Ascending aorta (tissue), 2 donors: ENCODE measurements at places on chromosomes 3 and 15.

DNA sequence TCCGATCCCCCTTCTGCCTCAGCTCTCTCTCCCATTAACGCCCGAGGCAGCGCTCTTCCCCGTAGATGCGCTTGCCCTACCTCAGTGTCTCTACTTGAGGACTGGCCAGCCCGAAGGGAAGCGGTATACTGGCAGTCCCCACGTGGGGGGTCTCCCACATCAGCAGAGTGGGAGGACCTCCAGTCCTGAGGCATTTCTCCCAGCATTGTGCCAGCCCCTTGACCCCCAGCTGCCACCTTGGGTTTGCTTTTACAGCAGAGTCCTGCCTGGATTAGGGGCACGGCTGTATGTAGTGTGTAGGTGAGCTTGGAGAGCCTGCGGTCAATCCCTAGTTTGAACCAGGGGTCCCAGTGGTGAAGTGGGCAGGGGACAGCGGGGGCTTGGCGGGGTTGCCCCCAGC lies 767 bp downstream of the SEMA3F start:
- DNase-seq, result no peak

DNA sequence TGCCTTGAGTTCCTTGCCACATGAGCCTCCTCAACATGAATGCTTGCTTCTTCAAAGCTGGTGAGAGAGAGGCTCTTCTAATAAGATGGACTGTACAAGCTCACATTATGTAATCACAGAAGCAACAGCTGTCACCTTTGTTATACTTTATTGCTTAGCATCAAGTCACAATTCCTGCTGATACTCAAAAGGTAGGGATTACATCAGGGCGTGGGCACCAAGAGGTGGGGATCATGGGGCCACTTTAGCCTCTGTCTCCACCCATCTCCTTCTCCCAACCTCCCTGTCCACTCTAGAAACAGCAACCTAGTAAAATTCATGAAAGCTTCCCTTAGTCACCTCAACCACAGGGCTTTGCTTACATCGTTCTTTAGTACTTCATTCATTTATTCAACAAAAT lies 95.9 kb downstream of the FAM43A start:
- DNase-seq, result no peak

DNA sequence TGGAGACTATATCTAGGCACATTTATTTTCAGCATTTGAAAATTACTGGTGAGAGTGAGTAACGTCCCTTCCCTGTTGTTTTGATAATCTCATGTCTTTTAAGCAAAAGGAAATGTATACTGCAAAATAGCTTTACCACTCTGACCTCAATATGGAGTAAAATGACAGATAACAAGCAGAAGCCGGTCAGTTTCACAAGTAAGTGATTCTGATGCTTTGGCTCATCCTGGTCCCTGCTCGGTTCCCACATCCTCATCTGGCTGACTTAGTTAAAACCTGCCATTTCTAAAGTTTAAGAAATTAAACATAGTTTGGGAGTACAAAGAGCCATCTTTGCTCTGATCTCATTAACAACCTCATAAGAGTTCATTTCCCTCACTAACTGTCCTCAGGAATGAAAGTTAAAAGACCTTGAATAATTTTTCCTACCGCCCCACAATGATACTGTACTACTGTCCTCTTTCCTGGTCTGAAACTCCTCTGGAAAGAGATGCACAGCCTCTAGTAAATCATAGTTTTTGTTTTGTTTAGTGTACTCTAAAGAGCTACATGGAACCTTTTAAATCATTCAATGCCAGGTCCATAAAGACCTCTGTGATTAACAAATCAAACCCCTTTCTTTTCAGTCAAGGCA lies 72.3 kb upstream of the ICE2 start:
- no peak for DNase-seq

- DNase-seq, result no peak
Observed at GRCh38 chr3:190734490-190734889, 128.0 kb downstream of the GMNC start.

DNA sequence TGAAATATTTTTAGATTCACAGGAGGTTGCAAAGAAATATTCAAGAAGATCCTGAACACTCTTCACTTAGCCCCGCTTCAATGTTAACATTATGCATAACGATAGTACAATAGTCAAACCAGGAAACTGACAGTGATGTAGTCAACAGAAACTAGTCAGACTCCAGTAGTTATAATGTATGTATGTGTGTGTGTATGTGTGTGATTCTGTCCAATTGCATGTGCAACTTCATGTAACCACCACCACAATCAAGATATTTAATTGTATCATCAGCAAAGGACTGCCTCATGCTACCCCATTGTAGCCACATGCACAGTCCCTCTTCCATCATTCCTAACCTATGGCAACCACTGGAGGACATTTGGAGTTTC lies 77.9 kb downstream of the APBA2 start:
- DNase-seq, result no peak

- DNase-seq, result no peak
Observed at GRCh38 chr15:61584410-61584809, 355.3 kb upstream of the RORA start.

- no peak for DNase-seq
Observed at GRCh38 chr15:36344887-36345286, 234.5 kb upstream of the CDIN1 start.

- DNase-seq, result peak; percentile 91
Observed at GRCh38 chr3:111859061-111859973, at the start of gene PHLDB2. TSS of gene PHLDB2 (plus strand) at chr3:111859265. CDS start at chr3:111884078, 24,813 bp downstream.

DNA sequence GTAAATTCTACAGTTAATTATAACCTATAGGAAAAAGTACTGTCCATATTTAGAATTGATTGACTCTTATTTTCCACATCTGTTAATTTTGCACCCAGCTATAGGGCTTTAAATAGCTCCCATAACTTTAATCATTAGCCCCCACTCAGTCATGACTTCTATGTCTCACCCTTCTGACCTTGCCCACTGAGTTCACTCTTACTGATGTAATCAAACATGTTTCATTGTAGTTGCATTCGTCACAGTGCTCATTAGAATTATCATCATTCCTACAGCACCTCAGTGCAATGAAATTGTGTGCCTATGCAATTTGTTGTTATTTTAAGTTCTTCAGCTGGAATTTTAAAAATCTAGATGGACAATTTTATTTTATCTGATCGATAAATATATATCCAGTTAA lies 151.4 kb downstream of the TIGIT start:
- DNase-seq, result no peak

GRCh38 chr15:59991834-59992233 lies 12.3 kb upstream of the FOXB1 start:
- no peak for DNase-seq

- no peak for DNase-seq
Observed at GRCh38 chr15:59200560-59200959, 6.1 kb upstream of the LDHAL6B start.

- no peak for DNase-seq
Observed at GRCh38 chr3:19652336-19652735, 281.7 kb downstream of the EFHB start.

DNA sequence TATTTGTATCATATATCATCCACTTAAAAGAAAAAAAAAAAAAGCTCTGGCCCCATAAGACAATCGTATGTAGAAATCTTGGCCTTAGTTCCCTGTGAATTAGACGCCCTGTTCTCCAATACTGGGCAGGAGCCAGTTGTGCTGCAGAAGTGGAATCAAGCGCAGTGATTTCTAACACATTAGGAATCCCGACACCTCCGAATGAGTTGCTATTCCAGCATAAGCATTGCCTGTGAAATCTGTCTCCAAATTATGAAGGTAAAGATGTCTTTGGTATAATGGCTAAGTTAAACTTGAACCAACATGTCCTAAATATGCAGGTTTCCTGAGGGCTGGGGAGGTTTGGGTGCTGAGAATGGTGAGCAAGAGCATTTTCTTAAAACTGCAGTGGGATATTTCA lies 199.4 kb upstream of the ARRDC4 start:
- no peak for DNase-seq

DNA sequence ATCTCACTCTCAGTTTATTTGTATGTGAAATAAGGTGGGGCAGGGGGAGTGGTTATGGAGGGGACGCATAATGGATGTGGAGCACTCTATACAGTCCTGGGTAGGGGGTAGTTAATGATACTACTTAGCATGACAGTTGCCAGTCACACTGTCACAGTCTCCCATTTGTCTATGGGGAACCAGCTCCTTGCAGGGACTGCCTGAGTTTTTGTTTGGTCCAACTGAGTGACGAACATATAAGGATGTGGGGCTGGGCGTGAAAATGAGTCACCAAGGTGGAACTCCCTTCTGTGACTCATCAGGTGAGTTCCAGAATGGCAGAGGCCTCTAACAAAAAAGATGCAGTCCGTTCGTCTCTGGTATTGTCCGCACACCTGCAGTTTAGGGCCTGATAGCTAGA lies 235.3 kb upstream of the ST8SIA2 start:
- no peak for DNase-seq

GRCh38 chr3:30621576-30621975 lies 15.2 kb downstream of the TGFBR2 start:
- no peak for DNase-seq

GRCh38 chr3:139281522-139282196 lies 62.2 kb upstream of the MRPS22 start:
- DNase-seq, result no peak

DNA sequence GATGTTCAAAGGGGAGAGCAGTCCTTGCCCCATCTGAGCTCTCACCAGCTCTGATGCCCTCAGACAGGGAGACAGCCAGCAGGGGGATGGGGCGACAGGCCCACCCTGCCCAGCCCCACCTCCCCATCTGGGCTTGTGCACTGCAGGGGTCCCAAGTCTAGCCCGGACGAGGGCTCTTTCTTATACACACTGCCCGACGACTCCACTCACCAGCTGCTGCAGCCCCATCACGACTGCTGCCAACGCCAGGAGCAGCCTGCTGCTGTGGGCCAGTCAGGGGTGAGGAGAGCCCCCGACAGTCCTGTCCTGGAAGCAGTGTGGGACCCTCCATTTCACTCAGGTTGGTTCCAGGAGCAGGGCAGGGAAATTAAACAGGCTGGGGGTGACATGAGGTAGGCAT lies 73.9 kb downstream of the BOC start:
- no peak for DNase-seq

DNA sequence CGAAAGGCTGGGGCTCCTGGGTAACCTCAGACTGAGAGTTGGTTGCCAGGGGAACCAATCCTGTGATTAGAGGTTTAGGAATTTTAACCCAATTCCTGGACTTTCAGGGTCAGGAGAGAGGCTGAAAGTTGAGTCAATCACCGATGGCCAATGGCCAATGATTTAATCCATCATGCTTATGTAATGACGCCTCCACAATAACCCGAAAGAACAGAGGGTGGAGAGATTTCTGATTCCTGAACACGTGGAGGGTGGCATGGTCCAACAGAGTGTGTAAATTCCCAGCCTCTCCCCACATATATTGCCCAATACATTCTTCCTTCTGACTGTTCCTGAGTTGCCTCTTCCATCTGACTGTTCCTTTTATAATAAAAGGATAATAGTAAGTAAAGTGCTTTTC lies 137.2 kb upstream of the CBLB start:
- DNase-seq, result no peak

- DNase-seq, result no peak
Observed at GRCh38 chr15:98444138-98444537, 204.2 kb upstream of the IGF1R start.

DNA sequence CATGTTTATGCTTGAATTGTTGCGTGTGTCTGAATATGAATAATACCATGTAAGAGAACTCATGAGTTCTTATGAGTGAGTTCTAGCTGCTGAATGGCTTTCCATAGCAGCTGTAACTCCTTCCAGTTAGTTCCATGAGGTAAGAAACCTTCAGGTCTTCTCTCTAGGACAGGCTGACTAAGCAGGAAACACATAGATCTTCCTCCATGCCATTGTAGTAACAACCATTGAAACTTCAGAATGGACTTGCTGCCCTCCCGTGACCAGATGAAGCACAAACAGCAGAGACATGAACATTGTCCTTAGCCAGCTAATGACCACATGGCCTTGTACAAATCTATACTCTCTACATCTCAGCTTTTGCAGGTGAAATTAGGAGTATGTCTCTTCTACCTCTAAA lies 200.0 kb downstream of the ZNF385D start:
- DNase-seq, result no peak

DNA sequence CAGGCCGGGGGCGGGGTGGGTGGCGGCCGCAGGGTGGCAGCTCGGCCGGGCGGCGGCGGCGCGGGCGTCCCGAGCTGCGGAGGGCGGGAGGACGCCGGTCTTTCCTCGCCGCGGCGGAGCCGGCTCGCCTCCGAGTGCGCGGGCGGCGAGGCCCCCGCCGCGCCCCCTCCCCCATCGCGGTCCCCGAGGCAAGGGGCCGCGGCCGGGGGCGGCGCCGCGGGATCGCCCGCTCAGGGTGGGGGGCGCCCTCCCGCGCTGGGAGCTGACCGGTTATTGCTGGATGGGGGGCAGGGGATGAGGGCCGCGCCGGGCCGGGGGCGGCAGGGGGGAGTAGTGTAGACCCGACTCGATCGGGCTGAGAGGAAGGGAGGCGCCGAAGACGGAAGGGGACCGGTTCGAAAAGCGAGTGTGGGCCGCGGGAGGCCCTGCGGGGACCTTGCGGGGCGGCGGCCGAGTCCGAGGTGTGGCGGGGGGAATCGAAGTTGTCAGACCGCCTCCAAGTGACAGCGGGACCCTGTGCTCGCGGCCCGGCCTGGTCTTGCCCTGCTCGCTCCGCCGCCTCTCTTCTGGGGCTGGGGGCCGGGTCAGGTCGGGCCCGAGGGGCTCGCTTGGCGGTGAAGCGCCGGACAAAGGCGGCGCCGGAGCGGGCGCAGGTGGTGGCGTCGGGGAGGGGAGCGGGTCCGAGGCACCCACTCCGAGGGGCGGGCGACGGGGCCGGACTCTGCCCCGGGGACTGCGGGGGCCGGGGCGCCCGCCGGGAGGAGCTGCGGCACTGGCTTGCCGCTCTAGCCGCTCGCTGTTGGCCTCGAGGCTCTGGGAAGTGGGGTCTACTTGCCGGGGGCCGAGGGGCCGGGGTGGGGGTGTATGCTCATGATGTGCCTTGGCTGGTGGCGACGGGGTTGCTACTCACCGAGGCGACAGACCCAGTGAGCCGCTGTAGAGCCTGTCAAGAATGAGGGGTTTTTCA lies 1.1 kb downstream of the BAHD1 start:
- DNase-seq, result no peak

GRCh38 chr3:125191730-125192129 lies 20.8 kb downstream of the SLC12A8 start:
- DNase-seq, result no peak

- DNase-seq, result no peak
Observed at GRCh38 chr15:69484837-69485236, 32.2 kb downstream of the RPLP1 start.

DNA sequence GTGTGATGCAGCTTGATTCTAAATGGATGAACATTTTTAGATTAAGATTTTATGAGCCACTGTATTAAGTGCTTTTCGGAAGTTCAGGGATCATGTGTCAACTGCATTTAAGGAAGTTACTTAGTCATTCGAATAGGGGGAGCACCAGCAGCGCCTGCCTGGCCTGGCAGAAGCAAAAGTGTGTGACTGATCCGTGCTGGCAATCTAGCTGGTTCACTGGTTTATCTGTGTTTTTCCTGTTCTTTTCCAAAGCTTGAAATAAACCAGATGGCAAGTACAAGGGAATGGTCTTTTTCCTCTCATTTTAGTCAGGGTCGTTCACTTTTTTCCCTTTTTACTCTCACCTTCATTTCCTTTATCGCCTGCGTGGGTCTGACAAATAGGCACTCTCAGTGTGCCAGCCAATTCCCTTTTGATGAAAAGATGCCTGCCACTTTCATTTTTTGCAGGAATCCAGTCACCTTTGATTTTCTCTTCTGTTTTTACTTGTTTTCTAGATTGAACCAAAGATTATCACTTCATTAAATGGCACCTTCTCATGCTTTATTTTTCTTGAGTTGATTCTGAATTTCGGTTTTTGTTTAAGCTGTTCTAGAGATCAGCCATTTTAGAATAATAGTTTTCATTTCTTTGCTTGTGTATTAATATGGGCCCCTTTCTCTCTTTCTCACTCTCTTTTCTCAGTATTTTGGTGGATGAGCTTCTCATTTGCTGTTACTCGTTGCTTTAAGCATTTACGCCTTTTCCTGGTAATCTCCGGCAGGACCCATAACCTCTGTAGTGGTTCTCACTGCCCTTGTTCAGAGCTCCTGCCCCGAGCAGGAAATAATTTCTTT lies 2.8 kb downstream of the ABHD2 start:
- peak; percentile 92 for DNase-seq
